ENCODE measurements at places on chromosomes 7 and 10.
A peak's percentile ranks its signal among the peaks of the same experiment; 100 is the strongest.

DNA sequence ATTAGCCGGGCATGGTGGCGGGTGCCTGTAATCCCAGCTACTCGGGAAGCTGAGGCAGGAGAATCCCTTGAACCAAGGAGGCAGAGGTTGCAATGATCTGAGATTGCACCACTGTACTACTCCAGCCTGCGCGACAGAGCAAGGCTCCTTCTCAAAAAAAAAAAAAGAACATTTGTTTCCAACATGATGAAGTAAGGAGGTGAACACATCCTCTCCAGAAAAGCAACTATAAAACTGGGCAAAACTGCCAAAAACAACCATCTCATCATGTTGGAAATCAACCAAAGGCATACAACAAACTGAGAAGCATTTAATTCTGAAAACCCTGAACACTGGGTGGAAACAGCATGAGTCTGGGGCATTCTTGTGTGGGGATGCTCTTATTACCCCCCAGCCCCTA, 14.3 kb downstream of the PRTFDC1 start:
- no peak for DNase-seq

GRCh38 chr7:144023171-144023827, 23.2 kb downstream of the OR6B1 start:
- DNase-seq: no peak

DNA sequence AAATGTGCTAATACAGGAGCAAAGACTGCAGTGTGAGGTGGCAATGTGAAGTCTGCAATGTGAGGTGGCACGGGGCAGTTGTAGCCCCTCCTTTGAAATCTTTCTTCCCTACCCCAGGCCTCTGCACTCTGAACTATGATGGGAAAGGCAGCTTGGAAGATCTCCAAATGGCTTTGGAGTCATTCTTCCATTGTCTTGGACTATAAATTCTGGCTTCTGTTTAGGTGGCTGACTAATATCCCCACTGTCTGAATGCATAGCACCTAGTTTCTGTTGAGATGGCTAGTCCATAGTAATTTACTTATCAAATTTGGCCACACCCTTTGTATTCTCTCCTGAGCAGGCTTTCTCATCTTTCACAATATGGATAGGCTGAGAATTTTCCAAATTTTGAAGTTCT, 175.0 kb downstream of the CFTR start:
- DNase-seq: no peak

- no peak for DNase-seq
Observed at GRCh38 chr7:69817121-69817520, 218.8 kb downstream of the AUTS2 start.

- no peak for DNase-seq
Observed at GRCh38 chr10:132765435-132765834, 20.5 kb downstream of the NKX6-2 start.

GRCh38 chr7:99390941-99391602, 16.5 kb downstream of the ARPC1B start:
- DNase-seq: no peak

DNA sequence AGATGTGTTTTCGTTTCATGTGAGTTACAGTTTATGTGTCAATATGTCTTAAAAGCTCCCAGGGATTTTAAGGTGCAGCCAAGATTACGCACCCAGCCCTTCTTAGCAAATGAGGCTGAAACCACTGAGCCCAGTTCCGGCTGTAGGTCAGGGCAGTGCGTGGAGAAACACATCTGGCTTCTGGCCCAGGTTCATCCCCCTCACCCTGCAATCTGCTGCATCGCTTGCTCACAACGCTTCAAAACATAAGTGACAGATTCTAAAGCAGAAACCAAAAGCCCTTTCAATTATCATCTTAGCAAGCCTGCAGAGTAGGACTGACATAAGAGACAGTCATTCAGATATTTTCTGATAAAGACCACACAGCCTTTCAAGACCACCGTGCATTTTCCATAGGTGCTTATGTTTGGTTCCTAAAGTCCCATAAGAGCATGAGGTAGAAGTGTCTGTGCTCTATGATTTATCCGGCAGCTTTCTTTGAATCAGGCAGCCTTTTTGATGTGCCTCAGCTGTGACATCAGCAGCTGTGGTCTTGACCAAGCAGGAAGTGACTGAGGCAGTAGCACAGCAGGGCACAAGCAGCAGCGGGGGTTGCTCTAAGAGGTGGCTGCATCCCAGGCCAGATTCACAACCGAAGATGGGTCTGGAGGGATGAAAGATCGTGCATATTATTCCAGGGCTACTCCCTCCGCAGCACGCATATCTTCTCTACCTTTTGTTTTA, 72.1 kb upstream of the LYZL2 start:
- no peak for DNase-seq

DNA sequence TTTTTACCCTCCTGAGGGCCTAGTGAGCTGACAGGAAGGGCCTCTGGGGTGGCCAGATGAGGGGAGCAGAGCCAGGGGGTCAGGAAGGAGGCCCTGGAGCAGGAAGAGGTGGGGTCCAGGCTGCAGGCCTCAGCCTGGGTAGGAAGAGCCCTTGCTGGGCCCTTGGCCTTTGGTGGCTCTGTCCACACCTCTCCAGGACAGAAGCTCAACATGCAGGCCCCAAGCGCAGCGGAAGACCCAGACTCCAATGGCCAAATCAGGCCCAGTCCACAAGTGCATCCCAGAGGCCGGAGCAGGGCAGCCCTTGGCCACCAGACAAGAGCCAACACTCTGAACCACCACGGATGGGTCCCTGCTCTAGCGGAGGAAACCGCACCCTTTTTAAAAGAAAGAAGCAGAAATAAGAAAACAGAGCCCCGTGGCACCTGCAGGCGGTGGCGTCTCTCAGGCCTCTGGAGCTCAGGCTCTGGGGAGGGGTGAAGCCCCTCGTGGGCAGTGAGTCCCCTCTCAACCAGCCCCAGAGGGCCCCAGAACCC, 52.8 kb downstream of the FOXL3 start:
- no peak for DNase-seq

DNA sequence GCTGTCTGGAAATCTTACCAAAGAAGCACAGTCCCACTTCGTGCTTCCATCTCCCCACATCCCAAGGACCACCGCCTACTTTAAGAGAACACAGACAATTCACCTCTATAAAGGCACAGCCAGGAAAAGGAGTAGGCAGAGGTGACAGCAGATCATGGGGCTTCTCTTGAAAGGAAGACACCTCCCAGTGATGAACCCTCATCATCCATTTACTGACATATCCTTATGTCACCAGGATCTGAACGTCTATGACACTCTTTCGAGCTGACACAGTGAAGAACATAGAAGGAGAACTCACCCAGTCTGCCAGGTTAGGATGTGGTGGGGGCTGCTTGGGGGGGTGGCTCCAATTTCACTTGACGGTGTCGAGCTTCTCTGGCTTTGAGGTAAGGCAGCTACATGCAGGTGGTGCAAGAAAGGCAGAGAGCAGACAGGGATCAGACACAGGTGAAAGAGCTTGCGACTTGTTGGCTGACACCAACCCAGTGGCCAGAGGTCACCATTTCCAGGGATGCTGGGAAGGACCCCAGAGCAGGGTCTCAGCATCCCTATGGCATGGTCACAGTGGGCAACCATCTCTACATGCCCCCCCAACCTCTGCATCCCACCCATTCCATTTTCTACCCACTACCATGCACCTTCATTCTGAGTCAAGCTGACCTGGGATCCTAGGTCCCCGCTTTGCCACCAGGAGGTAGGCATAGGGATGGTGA, 67.5 kb downstream of the PRPF18 start:
- no peak for DNase-seq

GRCh38 chr10:95214793-95215192, 20.8 kb downstream of the ACSM6 start:
- no peak for DNase-seq

- no peak for DNase-seq
Observed at GRCh38 chr7:28298870-28299518, 113.3 kb upstream of the CREB5 start.

DNA sequence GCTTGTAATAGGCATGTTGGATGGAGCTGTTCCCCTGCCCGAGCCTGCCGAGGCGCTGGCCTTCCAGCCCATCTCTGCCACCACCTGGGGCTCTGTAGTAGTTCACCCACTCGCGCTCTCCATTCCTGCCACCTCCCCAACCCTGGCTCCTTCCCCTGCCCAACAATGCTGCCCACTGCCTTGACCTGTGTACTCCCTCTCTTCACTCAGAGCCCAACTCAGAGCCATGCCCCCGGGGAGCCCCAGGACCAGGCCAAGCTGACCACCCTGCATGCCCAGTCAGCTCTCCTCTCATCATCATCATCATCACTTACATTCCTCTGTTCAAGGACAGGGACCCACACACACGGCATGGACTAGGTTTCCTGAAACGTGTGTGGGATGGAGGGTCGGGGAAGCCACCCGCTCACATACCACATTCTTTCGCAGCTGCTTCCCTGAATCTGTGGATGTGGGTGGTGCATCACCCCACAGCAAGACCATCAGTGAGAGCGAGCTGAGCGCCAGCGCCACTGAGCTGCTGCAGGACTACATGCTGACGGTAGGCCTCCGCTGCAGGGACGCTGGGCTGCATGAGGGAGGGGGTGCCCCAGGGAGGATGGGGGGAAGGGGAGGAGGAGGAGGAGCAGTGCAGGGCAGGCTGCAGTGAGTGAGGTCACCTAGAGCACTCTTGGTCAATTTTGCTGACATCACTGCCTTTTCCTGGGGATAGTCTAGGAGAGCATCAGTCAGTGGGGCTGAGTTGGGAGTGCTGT, 15.6 kb downstream of the NACAD start:
- DNase-seq: no peak

GRCh38 chr7:73738220-73738611, 386 bp downstream of the ABHD11 start:
- DNase-seq: peak; percentile 57

GRCh38 chr7:159226011-159226702, 81.5 kb upstream of the VIPR2 start:
- DNase-seq: no peak

- no peak for DNase-seq
Observed at GRCh38 chr7:32042900-32043299, 27.3 kb downstream of the PDE1C start.

DNA sequence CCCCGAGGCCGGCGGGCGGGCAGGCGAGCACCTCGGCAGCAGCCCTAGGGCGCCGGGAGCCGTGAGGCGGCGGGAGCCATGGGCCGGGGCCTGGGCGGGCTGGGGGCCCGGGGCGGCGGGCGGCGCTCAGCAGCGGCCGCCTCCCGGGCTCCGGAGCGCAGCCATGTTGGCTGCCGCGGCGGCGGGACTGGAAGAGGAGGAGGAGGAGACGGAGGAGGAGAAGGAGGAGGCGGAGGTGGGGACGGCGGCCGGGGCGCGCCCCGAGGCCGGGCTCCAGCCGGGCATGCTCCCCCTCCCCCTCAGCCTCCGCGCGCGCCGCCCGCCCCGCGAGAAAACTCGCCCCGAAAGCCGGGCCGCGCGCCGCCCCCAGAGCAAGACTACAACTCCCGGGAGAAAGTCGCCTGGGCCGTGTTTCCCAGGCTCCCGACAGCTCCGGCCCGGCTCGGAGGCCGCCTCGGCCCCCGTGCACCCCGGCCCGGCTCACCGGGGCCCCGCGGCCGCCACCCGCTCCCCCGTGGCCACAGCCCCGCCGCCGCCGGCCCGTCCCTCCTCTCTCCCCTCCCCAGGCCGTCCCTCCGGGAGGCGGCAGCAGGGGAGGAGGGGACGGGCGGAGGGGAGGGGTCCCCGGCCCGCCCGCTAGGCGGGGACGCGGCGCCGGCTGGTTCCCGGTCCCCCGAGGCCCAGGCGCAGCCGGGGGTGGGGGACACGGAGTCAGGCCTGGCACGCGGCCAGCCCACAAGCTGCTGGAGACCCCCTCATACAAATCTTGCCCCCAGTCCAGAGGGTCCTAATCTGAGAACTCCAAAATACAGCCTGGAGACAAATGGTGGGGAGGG, at the start of gene DLG5:
Gene DLG5, minus strand, starts transcription at position 190 of the 836 bp plus-strand sequence. CDS start 235 bp downstream, outside the sequence.
- no peak for DNase-seq

- no peak for DNase-seq
Observed at GRCh38 chr7:47573758-47574481, 8.0 kb downstream of the TNS3 start.

GRCh38 chr7:143354965-143355364, 7.5 kb downstream of the FAM131B start:
- no peak for DNase-seq

GRCh38 chr7:148698397-148699023, at the start of gene CUL1:
Gene CUL1 (plus strand): TSS chr7:148698903. CDS start chr7:148730123, 31,220 bp downstream.
- peak; percentile 70 for DNase-seq

- no peak for DNase-seq
Observed at GRCh38 chr7:116955801-116956476, 2.6 kb downstream of the ST7 start.

DNA sequence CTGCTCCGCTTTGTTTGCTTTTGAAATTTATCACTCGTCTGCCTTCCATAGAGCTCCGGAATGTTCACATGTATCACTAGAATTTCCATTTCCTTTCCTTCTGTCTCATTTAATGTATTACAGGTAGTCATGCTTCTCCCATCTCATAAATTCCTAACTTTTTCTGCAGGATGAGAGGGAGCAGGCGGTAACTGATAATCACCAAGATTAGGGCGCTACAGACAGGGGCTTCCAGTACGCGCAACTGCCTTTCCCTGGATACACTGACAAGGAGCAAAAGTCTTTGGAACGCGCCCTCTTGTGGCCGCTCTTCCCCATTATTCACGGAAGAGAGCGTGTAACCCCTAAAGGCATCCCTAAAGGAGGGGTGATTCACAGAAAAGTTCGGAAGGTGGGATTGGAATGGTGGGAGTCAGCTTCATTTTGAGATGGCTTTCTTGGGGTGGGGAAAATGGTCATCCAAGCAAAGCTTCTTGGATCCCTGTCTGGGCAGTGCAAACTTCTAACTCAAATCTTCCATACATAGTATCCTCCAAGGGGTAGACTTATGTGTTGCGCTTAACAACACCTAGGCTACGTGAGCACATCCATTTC, 6.5 kb downstream of the INHBA start:
- no peak for DNase-seq

DNA sequence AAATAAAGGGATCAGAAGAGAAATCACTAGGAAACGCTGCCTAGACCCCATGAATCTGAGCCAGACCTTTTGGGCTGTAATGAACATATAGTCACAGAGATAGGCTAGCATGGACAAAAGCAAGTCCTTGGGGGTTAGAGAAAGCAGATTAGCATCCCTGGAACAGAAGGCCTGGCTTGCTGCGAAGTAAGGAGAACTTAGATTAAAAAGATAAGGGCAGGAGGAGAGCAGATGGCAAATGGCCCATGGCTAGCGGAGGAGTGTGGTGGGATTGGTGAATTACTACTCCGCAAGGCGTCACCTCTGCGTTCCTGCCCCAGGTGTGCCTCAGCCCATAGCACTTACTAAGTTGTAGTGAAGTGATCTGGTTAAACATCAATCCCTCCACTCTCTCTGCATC, 92.3 kb upstream of the ZNF438 start:
- no peak for DNase-seq

DNA sequence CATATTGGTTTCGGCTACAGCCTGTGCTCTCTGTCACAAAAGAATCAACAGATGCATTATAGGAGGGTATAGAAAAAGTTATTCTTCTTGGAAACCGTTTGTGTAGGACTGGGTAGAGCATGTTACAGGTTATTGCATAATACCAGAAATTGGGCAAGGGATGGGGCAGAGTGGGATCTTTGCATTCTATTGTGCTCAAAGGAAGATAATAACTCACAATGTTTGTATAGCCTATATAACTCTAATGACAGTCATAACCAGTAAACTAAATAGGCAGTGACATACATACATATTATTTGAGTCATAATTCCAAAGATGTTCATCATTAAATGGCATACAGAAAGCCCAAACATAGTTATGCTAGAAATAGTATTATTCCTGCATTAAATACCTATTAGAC, 179.7 kb downstream of the XPNPEP1 start:
- no peak for DNase-seq
